ENCODE measurements at places on chromosomes 5 and 9.

DNA sequence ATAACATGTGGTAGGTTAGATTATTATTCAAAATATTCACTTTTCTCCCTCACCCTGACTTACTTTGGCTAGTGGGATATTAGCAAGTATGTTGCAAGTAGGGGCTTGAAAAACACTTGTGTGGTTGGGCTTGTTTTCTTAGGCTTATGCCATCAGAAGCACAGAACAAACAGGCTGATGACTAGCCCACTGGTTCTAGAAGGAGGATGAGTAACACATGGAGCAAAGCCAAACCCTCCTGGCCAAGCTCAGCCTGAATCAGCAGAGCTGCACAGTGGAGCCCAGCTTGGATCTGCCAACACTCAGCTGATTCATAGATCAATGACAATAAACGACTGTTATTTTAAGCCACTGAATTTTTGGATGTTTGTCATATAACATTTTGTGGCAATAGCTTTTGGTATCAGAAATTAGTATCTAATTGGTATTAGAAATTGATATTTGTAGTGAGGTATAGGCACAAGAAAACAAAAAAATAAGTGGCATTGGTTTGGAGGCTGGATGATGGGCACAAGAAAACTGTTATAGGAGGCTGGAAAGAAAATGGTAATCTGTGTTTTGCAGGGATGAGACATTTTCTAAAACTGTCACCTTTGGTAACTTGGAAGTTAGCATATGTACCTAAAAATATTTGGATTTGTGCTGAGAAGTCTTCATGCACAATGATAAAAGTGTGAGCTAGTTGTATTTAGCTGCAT lies 46.1 kb upstream of the ZBED3 start:
- no peak for DNase-seq

GRCh38 chr5:173672891-173673290 lies 56.4 kb upstream of the BOD1 start:
- DNase-seq = no peak

GRCh38 chr5:85604378-85604777 lies 1013.4 kb upstream of the COX7C start:
- no peak for DNase-seq

- no peak for DNase-seq
Measured at GRCh38 chr9:9319007-9319406, 1293.8 kb downstream of the PTPRD start.

GRCh38 chr5:73853091-73853490 lies 227.1 kb downstream of the ARHGEF28 start:
- DNase-seq = no peak

DNA sequence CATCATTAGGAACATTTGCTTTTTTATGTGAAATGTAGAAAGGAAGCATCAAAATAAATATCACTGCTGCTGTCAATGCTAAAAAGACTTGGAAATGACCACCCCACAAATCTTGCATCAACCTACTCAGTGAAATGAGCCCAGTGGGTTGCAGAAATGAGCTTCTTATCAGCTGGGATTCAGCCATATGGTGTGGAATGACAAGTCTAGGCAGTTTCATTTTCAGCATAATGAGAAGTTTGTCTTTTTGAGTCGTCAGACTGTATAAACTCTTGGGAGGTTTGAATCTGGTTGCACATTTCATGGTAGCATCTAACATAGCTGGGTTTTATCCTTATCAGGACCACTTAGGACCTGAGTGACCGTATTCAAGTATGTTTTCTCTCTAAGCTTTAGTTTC lies 251.1 kb upstream of the PPP1R2B start:
- no peak for DNase-seq

DNA sequence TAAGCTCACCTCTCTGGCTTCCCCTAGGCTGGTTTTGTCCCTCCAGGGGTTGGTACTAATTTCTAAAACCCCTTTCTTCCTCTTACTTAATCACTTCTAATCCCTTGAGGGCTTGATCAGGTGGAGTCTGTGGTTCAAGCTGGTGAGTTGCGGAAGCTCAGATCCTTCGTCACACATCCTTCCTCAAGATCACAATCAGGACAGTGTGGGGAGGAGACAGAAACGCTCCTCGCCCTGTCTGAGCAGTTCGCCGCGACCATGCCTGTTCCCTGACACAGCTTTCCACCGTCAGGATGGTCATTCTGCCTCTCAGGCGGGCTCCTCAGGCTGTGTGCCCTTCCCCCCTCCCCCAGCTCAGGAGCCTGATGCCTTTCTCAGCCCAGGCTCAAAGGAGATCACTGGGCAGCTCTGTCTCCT lies 24.3 kb downstream of the CPLX2 start:
- DNase-seq = no peak

DNA sequence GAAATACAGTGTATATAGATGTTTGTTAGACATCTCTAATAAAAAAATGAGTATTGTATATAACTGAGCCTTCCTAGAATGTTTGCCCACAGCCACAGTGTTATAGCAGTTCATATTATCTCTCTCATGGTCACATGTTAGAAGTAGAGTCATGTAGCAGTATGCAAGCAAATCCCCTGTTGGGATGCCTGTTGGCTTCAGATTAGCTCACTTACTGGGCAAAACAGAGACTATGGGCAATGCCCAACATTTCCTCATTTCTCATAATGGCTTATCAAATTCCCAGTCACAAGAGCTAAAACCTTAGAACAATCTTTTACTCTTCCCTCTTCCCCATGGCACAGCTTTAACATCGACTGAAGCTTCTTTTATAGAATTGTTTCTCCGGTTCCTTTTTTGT lies 27.0 kb upstream of the PDCD1LG2 start:
- no peak for DNase-seq

- no peak for DNase-seq
Measured at GRCh38 chr9:88011005-88011766, 36.9 kb upstream of the CDK20 start.

DNA sequence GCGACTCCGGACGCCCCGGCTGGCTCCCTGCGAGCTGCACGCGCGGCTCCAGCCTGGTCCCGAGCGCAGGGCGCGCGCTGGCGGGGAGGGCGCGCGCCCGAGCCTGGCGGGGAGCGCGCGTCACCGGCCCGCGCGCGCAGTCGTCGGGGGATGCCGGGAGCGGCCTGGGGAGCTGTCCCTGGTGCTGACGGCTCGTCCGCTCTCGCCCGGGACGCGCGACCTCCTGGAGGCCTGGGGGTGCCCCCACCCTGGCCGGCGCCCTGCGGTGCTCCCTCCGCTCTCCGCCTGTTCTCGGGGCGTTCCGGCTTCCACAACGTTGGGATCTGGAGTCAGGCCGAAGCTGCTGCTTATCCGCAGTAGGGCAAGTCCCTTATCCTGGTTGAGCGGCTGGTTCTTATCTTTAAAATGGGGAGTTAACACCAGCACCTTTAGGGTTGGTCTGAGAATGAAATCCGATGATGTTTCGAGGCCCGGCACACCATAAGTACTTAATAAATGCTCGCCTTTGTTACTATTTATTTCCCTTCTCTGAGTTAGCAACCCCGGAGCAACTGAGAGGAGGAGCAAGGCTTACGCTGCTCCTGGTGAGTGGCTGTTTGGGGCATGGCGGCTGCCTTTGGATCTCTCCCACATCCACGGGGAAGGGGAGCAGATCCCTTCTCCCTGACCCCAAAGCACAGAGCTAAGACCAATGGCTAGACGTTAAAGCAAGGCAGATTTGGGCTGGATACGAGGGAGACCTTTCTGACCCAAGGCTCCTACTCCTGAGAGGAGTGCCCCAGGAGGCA lies at the start of gene FAM163B:
TSS of gene FAM163B (minus strand) at position 79 of the 788 bp plus-strand sequence. CDS start 29,166 bp downstream, outside the sequence.
- DNase-seq = no peak

GRCh38 chr5:34494111-34494755 lies 161.9 kb upstream of the RAI14 start:
- no peak for DNase-seq

DNA sequence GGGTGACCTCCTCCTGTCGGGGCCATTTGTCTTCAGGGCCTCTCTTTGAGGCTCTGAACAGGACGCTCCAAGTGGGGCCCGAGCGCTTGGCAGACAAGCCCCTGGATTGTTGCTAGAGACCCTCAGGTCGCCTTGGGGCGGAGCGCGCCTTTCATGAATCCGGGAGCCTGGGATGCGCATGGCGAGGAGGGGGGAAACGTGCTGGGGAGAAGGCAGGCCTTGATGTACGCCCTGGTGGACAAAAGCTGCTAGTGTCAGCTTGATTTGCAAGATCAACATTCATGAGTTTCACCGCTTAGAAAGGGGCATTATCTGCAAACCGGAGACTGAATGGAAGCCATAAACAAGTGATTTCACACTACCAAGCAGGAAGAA lies 226.3 kb downstream of the SMARCA2 start:
- DNase-seq = no peak

- no peak for DNase-seq
Measured at GRCh38 chr9:104914466-104914865, 13.5 kb downstream of the ABCA1 start.

DNA sequence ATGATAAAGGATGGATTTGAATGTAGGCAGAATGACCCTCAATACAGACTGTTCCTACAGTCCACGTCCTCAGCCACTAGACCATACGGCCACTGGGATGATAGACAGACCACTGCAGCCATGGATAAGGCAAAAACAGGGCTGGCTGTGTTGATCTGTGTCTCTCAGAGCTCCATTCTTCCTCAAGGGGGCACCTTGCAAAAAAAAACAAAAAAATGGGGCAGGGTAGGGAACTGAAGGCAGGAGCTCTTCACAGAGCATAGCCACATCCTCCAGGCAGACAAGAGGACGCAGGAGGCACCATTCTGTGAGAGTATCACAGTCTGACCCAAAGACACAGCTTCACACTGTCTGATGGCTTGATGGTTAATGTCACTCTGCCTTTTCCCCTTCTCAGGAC lies 61.2 kb upstream of the GABRP start:
- DNase-seq = no peak

- no peak for DNase-seq
Measured at GRCh38 chr5:96149546-96149945, 187.9 kb upstream of the ELL2 start.

GRCh38 chr5:113489299-113489698 lies 1.0 kb upstream of the MCC start:
- no peak for DNase-seq

- DNase-seq = no peak
Measured at GRCh38 chr5:89556215-89556913, 673.4 kb upstream of the MEF2C start.

DNA sequence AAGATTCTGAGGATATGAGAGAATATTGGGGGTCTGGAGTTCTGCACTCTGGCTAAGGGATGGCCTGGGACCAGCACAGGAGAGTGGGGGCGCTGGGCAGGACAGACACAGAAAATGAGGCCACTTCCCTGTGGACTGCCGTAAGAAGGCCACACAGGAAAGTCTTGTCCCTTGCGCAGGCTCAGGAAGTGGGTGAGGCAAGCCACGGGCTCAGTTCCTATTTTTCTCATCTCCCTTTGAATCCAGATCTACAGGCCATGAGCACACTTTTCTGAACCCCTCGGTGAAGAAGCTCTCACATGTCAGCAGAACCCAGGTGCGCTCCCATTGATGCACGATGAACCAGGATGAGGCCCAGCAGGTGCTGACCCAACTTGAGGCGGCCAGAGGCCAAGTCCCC lies 207.4 kb downstream of the AGTPBP1 start:
- DNase-seq = no peak

- no peak for DNase-seq
Measured at GRCh38 chr5:64147849-64148441, 17.7 kb upstream of the RNF180 start.
